ENCODE measurements at places on chromosomes 5 and 9.

GRCh38 chr5:138658676-138659075, 83.5 kb upstream of the HSPA9 start:
- no peak for DNase-seq

- DNase-seq: no peak
Observed at GRCh38 chr9:128892221-128892921, 10.4 kb downstream of the LRRC8A start.

DNA sequence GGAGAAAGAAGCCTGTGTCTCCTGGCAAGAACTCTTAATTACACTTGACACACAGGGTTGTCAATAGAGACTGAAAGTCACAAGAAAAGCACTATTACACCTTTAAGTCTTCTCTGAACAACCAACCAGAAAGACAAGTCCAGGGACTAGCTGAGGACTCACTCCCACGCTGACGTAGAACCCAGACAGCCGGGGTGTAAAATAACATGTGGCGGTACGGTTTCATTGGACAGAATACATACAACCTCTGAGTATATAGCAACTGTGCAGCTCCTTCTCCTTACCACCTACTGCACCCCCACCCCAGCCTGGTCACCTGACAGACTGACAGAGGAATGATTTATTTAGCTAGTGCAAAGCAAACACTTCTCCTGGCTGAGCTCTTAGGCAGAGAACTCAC, 103.4 kb upstream of the RASEF start:
- no peak for DNase-seq

DNA sequence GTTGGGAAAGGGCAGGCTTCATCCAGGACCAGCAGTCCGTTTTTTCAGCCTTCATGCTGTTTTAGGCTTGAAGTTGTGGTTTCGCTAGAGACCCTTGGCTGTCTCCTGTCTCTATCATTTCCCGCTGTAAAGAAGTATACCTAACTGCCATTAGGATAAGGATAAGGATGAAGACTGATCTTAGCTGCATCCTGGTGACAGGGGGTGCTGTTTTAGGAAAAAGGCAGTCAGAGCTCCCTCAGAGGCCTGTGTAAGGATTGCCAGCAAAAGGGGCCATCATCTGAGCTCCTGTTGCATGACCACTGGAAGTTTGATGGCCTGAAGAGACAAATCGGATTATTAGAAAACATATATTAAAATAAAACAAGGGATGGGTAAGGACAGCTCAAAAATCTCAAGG, 64.8 kb upstream of the FGF10 start:
- DNase-seq: no peak

DNA sequence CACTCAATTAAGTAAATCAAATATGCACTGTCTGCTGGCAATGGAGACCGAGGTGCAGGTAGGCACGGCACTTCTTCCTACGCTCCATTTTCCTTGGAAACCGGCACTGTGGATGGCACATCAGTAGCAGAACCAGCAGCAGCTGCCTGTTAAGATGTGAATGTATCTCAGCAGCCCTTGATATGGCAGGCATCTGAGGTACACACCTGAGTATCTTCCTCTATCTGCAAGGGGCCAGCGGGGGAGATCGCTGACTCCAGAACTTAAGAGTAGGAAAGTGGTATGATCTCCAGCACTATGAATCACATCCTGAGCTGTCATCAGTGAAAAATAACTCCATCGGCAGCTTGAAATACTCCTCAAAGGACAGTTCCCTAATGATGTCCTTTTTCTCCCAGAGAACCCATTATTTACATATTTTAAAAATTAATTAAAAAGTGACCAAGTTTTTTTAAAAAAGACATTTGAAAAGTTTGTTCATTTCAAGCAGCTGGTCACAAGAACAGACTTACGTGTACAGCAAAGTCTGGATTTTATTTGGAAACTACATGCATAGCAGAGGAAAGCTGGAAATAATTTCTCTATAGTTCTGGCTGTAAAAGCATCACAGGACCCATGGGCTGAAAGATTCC, 97.1 kb downstream of the ADAMTS12 start:
- no peak for DNase-seq

Data from effector memory CD4-positive, alpha-beta T cell (primary cell).